ENCODE measurements at places on chromosomes 7 and 10.

DNA sequence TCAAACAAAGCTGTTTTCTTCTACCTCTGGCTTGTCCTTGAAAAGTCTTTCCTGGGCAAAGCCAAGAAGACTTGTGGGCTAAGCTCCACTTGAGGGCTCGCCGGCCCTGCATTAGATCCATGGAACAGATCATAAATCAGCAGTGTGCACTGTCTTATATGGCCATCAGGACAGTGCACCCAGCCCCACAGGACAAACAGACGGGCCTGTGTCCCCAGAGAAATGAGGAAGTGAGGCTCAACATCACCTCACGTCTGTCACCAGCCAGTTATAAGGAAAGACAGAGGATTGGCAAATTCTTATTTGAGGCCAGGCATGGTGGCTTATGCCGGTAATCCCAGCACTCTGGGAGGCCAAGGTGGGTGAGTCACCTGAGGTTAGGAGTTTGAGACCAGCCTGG lies 12.3 kb upstream of the IFT22 start:
- no peak for DNase-seq

DNA sequence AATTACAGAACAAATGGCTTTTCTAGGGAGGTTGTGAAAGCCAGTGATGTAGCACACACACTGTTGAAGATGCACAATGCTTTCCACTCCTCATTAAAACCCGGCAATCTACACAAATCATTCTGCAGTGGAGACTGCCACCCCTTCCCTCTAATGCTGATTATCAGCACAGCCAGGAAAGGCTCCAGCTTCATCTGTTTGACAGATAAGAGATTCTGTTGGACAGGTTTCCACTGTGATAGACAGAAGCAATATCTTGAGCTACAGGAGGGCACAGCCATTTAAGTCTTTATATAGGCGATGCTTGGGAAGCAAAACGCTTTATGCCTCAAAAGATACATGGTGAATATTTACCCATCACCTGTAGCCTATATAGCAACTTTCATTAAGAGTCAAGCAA lies 555.6 kb downstream of the GLRX3 start:
- no peak for DNase-seq

GRCh38 chr7:127437837-127438236 lies 45.3 kb upstream of the ZNF800 start:
- peak; percentile 83 for DNase-seq

- no peak for DNase-seq
Measured at GRCh38 chr7:133303931-133304330, 51.1 kb downstream of the EXOC4 start.

- no peak for DNase-seq
Measured at GRCh38 chr7:18390535-18390907, 105.0 kb upstream of the HDAC9 start.

GRCh38 chr10:126207313-126207771 lies 180.9 kb downstream of the ADAM12 start:
- no peak for DNase-seq

GRCh38 chr7:158272091-158272490 lies 315.5 kb downstream of the PTPRN2 start:
- no peak for DNase-seq

- DNase-seq = no peak
Measured at GRCh38 chr10:42953684-42954674, 122.9 kb upstream of the RET start.

DNA sequence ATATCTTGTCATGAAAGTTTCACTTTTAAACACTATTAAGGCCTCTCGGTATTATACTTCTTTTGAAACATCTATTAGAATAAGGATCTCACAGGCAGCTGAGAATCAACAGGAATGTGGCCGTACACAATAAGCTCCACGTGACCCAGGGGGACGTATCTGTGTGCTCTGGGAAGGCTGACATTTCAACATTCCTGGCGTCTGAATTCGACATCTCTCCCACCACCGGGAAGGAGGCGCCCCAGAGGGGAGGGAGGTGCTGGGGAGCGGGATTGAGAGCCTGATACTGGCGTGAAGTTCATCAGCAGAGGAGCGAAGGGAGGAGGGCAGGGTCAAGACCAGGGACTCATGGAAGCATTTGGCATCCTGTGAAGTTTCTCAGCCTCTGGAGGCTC lies 401.3 kb downstream of the DNAJB6 start:
- no peak for DNase-seq

- no peak for DNase-seq
Measured at GRCh38 chr10:124532106-124532641, 70.6 kb downstream of the LHPP start.

DNA sequence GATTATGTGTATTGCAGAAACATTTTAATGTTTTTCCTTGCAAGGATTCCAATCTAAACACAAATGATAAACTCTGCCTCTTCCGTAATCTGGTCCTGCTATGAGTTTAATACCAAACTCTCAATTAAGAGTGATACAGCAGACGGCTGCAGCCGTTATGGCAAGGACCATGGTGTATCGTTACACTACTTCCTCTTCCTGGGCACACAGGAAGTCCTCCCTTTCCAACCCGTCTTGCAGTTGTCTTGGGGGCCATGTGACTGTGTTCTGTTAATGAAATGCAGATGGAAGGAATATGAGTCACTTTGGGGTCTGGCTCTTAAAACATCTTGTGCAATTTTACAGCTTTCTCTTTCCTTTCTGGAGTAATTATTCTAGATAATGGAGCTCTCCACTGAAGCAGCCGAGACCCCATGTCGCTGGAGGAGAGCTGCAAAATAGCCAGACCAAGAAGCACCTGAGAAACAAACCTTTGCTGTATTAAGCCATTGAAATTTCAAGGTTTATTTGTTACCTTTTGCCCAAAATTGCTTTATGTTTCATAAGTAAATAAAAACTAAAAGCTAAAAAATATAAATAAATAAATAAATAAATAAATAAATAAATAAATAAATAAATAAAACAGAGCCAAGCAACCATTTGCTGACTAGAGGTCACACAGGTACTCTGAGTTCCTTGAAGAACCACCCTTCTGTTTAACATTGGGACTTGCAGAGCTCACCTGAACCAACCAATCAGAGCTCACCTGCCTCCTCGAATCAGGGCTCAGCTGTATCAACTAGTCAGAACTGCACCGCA lies 74.7 kb downstream of the FRMPD2 start:
- DNase-seq = peak; percentile 87

DNA sequence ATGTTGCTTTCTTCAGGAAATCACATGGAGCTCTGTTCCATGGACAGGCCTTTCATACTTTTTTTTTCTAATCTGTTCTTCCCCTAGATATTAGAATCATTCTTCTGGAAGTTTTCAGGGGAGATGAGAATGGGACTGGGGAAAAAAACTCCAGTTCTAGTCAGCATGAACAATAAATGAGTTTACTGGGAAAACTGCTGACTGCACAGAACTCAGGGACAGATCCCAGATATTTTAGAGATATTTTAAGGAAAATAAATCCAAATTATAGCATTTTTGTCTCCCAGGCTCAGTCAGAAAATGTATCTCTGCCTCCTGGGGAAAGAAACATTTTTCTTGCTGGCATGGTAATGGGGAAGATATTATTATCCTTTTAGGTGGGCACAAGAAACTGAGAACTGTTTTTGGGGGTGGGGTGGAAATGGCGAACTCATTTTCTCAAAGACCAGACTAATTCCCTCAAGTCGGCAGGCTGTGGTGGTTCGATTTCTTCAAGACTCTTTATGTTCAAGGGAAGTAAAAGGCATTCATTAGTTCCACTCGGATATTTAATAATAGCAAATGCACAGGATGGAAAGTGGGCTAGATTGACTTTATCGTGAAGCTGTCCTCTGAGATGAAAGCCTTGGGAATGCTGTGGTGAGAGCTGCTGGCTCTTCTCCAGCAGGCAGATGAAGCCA lies 157.5 kb downstream of the ADRA2A start:
- DNase-seq = no peak

Measured in H4 (cell line).